ENCODE measurements at places on chromosomes 3 and 15.

- peak; percentile 60 for DNase-seq
These were observed 17.9 kb downstream of the ILDR1 start for GRCh38 chr3:122004107-122004506.

- no peak for DNase-seq
These were observed 178.5 kb downstream of the SMAD6 start for GRCh38 chr15:66880380-66881155.

DNA sequence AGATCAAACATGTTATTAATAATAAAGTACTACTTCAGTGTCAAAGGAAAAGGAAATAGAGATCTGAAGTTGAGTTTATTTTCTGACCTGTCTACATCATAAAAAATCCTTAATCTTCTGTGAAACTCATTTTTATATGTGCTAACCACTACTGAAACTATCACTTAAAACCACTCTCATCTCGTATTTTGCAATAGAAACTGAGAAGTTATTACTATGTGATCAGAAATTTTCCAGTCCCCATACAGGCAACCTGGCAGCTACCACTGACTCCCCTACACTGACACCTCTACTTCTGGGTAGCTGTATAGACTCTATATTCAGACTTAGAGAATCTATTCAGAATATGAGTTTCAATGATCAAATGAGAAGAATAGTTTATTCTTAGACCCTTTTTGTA, 8.3 kb downstream of the HDGFL3 start:
- DNase-seq = no peak

DNA sequence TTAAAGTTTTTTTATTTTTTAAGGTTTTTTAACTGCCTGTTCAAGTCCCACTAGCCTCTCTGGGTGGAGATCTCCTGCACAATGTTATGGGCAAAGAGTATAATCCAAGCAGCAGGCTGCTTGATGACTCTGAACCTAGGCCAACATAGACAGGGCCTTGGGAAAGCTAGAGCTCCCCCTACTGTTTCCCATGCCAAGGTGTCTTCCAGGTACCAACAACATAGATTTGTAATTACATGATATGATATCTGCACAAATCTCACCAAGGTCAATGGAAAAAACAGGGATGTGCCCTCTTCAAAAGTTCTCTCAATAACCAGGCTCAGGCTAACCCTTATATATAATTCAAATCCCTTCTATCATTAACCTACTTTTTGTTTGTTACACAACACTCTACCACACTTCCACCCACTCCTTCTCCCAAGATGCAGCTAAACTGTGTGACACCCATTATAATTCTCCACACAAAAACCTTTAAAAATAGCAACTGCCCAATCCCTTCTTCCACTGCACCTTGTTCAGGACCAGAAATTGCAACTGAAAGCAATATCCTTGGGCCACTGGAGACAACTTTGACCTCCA, 43.8 kb downstream of the RBM15B start:
- peak; percentile 61 for DNase-seq

DNA sequence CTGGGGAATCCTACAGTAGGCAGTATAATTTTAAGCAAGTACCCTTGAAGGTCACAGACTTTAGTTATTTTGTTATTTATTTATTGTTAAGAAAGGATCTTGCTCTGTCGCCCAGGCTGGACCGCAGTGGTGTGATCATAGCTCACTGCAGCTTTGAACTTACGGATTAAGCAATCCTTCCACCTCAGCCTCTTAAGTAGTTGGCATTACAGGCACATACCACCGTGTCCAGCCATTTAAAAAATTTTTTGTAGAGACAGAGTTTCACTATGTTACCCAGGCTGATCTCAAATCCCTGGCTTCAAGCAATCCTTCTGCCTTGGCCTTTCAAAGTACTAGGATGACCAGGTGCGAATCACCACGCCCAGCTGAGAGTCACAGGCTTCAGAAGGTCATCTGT, 22.1 kb upstream of the SH3BP5 start:
- no peak for DNase-seq
